H1 (cell line): ENCODE measurements at places on chromosomes 13 and 19. TPM values are rescaled to one million over a fixed set of nuclear protein-coding genes. Genes with fewer than 3 reads are reported as not detected.

APOE gene
- total RNA-seq: 629 and 679 TPM in 2 replicates

DNA sequence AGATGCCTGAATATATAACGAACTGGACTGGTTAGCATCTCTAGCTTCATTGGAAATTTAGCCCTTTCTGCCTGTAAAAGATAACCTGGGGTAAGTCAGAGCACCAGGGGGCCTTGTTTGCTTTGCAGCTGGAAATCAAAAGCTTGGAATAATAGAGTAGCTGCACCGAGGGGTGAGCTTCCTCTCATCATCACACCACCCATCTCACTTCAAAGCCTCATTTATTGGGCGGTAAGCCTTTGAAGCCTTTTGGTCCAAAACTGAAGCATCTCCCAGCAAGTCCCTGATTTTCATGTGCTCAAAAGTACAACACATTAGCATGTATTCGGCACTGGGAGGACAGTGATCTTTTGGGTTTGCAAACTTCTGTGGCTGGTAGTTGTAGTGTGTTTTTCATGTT lies 405.1 kb downstream of the FOXO1 start:
- no peak for DNase-seq

ADPRHL1 gene
- 1.7 and 2.0 TPM in 2 replicates for total RNA-seq

DNA sequence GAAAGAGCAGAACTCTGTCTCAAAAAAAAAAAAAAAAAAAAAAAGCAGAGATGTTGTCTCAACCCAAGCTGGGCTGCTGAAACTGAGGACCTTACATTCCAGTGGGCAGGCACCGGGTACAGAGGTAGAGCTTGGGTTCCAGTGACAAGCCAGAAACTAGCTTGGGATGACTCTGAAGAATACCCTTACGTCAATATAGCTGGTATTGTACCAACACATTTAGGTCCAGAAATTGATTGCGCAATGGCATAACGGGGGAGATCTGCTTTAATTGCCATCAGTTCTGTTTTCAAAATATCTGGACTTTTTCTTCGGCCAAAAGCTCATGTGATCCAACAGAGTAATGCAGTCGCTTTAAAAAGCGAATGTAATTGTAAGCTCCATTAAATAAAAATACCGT lies 103.1 kb upstream of the UBL3 start:
- no peak for DNase-seq

DNA sequence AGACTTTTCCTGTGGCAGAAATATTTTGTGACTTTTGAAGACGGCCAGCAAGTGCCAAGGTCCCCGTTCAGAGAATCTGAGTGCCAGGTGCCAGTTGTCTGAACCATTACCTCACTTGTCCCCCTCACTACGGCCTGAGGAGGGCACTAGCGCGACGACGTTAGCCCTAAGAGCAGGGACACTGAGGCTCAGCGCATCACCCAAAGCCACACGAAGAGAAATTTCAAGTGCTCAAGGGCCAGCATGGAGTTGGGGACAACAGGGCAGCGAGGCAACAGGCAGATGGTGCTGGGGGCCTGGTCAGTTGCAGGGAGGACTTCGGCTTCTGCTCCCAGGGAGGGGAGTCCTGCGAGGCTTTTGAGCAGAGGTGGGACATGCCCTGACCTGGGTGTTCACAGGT lies 9.5 kb upstream of the TYK2 start:
- DNase-seq: no peak

DNA sequence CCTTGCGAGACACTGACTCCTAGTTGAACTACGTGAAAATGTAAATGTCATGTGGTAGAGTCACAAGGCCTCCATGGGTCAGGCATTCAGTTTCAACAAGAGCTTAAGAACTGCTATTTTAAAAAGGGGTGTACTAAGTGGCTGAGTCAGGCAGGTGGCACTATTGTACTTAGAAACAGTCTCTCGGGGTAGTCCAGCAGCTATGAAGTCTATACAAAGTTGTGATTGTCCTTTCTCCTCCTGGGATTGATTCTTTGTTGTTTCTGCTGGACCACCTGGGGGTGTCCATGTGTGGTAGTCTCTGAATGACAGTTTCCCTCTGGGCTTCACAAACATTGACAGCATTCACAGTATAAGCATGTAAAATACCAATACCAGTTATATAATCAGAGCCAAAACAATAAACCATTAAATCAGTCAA lies 33.0 kb downstream of the UGGT2 start:
- no peak for DNase-seq

ADGRE2 gene
- 3.2 and 4.5 TPM in 2 replicates for total RNA-seq

DNA sequence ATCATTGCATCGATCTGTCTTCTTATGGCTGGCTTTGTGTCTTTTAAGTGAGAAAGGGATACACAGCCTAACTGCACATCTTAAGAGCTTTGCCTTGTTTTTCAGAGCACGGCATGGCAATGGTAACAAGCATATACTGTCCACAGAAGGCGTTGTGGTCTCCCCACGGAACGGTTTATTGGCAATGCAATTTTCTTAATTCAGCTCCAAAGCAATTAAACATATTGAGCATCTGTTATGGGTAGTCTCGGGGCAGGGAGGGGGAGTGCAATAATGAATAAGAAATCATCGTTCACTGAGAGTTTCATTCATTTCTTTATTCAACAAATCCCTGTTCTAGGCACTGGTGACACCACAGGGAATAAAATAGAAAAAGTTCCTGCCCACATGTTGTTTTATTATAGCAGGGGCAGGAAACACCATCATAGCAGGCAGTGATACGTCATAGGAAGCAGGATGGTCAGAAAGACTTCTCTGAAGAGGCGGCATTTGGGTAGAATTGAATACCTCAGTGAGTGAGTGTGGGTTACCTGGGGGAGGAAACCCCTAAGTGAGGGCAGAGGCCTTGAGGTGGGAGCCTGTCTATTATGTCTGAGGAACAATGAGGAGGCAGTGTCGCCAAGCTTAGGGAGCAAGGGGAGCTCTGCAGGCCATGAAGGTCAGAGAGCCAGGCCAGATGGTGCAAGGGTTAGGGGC lies 185.7 kb upstream of the KL start:
- no peak for DNase-seq

DNA sequence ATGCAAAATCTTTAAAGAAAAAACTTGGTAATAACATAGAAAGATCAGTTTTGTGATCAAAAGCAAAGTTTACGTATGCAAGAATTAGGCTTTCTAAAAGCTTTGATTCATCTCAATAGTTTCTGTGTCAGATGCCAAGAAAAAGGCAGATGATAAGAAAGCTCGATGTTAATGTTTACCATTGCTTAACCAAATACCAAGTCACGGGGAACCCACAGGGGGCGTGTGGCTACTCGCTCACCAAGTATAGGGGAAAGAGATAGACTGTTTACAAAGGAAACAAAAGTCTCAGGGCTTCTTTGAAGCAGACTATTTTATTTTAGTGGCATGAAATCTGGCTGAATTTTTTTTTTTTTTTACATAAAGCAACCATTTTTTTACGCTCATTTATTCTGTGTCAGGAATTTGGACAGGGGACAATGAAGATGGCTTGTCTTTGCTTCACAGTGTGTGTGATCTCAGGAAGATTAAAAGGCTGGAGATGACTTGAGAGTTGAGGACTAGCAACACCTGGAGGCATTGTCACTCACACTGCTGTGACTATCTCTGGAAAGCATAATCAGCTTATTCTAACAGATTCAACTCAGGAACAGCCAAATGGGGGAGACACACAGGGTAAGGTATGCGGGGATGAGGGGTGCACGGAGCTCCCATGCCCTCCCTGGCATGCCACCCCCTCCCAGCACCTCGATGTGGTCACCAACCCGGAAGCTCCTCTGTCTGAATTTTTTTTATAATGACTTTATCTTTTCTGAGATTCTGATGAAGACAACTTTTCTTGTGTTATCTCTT lies 24.9 kb downstream of the RCBTB1 start:
- DNase-seq: no peak

DNA sequence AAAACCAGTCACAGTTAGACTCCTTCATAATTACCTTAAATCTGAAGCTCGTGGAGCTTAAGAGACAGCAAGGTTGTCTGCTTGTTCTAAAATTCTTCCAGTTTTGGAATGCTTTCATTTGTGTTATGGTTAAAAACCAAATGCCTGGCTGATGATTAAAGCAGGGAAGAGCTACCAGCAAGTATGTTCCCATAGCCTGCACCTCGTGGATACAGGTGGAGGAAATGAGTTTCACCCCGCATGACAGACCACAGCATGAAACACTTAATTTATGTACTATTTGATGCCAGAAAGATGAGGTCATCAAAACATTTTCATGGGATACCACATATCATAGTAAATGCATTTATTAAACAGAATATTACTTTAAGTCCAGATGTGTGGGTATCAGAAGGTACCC lies 416 bp upstream of the DOCK9 start:
- DNase-seq: no peak

C19orf67 gene
- total RNA-seq: 0.52 TPM in 1 of 2 replicates, not detected in the other

- peak; percentile 84 for DNase-seq
Measured at GRCh38 chr19:3692141-3693024, 7.9 kb downstream of the PIP5K1C start.

DNA sequence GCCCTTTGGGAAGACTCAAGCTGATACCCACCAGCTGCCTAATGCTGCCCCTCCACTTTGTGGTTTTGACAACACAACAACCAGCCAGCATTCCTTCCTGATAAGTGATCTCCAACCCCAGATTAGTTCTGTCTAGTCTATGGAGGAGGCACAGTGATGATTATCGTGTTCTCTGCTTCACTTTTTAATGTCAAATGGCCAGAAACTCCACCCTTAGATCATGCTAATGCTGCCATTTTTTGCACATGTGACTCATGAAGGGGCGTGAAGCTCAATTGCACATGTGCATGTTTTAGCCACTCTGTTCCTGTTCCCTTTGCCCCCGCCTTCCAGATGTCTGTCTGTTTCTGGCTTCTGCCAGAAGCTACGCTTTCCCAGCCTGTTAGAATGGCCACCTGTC lies 199.8 kb downstream of the COG6 start:
- DNase-seq: no peak

DNA sequence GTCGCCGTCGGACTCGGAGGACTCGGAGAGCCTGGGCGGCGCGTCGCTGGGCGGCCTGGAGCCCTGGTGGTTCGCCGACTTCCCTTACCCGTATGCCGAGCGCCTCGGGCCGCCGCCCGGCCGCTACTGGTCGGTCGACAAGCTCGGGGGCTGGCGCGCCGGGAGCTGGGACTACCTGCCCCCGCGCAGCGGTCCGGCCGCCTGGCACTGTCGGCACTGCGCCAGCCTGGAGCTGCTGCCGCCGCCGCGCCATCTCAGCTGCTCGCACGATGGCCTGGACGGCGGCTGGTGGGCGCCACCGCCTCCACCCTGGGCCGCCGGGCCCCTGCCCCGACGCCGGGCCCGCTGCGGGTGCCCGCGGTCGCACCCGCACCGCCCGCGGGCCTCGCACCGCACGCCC lies 2.5 kb upstream of the GRWD1 start:
- DNase-seq: no peak

GSX1 gene
- total RNA-seq: not detected in 2 replicates
